ENCODE measurements at places on chromosomes 1 and 21. TPM values are rescaled to one million over a fixed set of nuclear protein-coding genes. Genes with fewer than 3 reads are reported as not detected.

C1QTNF12 gene
- 0.36 TPM for total RNA-seq

DNA sequence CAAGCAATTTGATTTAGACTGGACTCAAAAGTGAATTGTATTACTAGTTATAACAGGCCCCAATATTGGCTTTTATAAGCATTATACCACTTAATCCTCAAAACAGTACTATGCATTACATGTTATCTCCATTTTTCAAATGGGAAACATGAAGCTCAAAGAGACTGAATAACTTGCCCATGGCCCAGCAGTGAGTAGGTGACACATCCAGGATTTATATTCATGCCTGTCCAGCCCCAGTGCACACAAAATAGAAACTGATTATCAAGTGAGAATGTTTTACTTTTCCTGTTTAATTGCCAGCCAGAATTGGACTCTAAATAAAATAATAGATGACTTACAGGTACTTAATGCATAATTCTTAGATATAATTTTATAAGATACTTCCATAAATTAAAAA lies 82.9 kb downstream of the NIBAN1 start:
- peaks cover 7% of the 10 kb centered on the region for H3K4me1 ChIP-seq
- H3K4me3 ChIP-seq, result no peak overlapping the region
- H3K27ac ChIP-seq, result no peak overlapping the region

DIO1 gene
- total RNA-seq, result not detected

DNA sequence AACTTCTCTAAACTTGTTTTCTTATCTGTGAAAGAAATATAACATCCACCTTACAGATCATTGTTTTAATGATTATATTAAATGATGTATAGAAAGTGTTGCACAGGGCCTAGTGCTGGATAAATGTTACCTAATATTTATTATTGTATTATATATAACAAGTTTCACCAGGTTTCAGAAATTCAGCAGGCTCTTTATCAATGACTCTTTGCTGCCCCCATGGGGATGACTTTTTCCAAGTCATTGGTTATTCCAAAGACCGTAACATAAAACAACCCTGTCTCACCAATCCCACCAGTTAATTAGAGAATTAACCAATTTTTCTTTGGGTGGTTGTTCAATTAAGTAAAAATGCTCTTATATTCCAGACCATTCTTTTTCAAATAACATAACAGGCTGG lies 7.3 kb upstream of the DEDD start:
- DNase-seq, result peak; percentile 57
- H3K27ac ChIP-seq, result no peak overlapping the region
- H3K27me3 ChIP-seq, result no peaks in the 10 kb centered on the region
